Stromal cell of bone marrow (primary cell): ENCODE measurements at places on chromosomes 3 and 15.
A peak's percentile ranks its signal among the peaks of the same experiment; 100 is the strongest.

GRCh38 chr3:115270849-115271248 is 123.8 kb upstream of the ZBTB20 start:
- DNase-seq: no peak

DNA sequence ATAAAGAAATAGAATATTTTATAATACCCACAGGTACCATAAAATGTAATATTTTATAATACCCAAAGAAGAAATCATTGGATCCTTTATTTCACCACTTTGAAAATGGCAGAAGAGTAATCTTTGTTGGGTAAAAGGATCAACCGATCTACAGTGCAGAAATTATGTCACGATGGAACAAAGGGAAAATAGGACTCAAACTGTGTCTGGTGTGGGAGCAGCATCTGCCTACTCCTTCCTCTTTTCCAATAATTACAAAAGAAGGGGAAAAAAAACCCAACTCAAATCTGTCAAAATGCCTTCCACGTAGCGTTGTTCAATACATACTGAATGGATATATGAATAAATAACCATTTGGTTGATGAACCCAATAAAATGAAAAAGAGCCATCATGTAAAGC is 492.6 kb upstream of the TBL1XR1 start:
- DNase-seq: no peak

GRCh38 chr3:162534431-162534830 is 1037.8 kb downstream of the OTOL1 start:
- no peak for DNase-seq

- DNase-seq: peak; percentile 59
Measured at GRCh38 chr3:56291244-56291680, 177.0 kb downstream of the ERC2 start.

DNA sequence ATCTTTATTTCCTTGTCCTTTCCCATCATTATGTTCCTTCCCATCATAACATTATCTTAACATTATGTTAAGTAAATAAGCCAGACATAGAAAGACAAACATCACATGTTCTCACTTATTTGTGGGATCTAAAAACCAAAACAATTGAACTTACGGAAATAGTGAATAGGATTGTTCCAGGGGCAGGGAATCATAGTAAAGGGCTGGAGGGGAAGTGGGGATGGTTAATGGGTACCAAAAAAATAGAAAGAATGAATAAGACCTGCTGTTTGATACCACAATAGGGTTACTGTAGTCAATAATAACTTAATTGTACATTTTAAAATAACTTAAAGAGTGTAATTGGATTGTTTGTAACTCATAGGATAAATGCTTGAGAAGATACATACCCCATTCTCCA is 36.7 kb upstream of the MBNL1 start:
- DNase-seq: no peak

DNA sequence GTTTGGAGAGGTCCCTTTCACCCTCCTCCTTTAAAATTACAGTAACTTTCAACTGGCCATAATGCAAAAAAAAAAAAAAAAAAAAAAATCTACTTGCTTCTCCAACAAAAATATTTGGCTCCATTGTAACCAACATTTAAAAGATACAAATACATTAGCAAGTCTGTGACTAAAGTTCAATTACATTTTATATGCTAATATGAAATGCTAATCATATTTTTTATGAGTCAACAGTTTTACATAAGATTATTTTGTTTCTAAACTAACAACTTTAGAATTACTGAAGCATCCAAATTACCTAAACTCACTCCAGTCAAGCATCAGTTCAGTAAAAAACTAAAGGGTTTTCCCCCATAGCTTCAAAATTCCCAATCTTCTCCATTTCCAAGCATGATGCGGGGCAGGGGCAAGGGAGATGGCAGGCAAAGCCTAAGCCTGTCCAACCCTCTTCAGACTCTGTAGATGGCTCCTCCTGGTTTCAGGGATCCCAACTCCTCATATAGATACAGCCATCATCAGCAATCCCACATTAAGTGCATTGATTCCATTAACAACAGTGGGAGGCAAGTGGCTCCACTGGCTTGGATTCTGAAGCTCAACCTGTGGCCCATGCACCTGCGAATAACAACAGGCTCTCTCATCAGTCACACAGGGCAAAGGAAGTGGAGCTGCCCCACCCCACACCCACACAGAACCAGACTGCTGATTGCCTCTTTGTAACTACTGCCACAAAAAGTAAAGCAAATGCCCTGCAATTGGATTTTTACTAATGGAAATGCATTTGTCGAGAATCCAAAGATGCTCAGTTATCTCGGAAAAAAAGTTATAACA is 15.0 kb downstream of the SFMBT1 start:
- no peak for DNase-seq

GRCh38 chr15:43278869-43279268 is 12.1 kb upstream of the TGM5 start:
- no peak for DNase-seq

GRCh38 chr3:43892526-43892925 is 201.8 kb downstream of the ABHD5 start:
- no peak for DNase-seq

DNA sequence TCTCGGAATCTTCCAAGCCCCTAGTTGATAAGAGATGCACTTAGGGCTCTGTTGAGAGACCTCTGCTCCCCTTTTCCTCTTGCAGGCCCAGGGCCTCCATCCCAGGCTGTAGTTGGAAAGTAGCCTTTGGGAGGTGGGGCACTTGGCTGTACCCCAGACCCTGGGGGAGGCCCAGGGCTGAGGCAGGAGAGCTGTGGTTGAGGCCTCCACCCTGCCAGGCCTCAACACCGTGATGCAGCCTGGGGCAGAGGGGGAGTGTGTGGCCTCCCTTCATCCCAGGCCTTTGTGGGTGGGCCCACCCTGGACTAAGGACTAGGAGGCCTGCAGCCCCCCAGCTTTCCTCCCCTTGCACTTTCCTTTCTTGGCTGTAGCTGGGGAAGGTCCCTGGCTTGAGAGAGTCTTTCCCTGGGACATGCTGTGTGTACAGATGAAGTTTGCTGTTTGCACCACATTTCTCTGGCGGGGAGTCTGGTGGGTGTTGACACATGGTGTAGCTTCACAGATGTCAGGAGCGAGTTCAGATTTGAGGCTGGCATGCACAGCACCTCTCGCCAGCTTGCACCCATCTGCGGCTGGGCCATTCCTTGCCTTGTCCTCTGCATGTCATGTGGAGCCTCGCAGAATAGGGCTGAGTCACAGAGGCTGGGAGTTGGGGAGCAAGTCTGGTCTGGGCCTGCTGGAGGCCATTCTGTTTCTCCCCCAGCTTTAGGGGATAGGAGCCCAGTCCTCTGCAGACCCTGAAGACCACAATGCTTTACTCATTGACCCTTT is 13.7 kb downstream of the PLEKHO2 start:
- DNase-seq: no peak

DNA sequence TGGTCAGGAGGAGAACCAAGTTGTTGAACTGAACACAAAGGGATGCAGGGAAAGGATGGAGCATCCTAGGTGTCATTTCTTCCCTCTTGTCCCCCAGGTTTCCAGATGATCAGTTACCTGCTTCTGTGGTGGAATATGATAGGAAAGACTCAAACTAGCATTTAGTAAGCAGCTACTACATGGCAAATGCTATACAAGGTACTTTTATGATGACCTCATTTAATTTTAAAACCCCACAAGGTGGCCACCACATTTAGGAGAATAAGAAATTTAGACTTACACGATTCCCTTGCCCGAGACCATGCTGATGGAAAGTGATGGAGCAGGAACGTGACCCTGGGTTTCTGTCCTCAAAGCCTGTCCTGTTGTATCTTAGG is 40.9 kb downstream of the CCR4 start:
- DNase-seq: no peak

- DNase-seq: peak; percentile 18
Measured at GRCh38 chr3:127639173-127640041, 10.4 kb downstream of the PODXL2 start.

DNA sequence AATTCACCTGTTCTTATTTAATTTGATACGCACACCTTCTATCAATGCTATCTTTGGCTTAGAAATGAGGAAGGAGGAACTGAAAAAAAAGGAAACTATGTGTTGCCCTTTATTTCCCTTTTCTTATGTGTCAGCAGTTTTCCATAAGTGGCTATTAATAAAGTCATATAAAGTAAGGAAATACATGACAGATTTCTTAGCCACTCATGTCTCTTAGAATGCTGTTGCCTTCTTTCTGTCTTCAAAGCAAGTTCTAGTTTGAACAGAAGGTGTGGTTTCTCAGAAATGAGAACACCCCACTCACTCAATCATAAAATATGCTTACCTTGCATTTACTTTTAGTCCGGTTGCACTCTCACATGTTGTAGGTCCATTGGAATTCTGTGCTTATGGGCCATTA is 640.5 kb upstream of the GRM7 start:
- DNase-seq: no peak
